RWPE1 (cell line): ENCODE measurements at places on chromosomes 6 and 20.

- DNase-seq = no peak
Measured at GRCh38 chr6:140001005-140001404, 626.6 kb upstream of the CITED2 start.

DNA sequence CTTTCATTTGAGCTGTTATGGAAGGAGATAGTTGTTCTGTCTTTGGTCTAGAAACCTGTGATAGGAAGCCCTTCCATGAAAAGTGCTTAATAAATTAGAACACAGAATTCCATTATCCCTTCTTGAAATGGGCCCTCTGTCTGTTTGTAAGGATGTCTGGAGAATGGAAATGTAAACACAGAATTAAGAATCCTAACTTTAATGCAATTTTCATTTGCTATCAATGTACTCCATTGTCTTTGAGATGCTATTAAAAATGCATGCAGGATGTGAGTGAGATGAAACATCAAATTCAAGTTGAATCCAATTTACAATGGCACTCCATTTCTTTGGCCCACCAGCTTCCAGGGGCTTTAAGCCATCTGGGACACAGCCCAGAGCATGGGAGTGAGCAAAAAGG lies 13.9 kb upstream of the AARS2 start:
- DNase-seq = no peak

GRCh38 chr6:105745464-105746129 lies 340.5 kb upstream of the PRDM1 start:
- DNase-seq = no peak

DNA sequence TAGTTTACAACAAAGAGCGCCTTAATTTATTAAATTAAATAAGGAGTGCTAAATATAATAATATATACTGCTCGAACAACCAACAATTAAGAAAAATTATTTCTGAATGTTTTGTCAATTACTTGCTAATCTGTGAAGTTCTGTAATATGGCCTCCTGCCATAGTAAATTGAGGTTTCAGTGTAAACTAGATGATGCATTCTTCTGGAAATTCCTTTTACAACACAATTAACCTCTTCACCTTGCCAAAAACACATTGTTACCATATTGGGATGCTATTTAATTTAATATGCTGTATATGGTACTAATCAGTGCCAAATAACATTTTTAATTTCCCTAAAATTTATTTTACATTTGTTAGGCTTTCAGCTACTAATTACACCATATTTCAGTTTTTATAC lies 808.4 kb upstream of the CITED2 start:
- no peak for DNase-seq

DNA sequence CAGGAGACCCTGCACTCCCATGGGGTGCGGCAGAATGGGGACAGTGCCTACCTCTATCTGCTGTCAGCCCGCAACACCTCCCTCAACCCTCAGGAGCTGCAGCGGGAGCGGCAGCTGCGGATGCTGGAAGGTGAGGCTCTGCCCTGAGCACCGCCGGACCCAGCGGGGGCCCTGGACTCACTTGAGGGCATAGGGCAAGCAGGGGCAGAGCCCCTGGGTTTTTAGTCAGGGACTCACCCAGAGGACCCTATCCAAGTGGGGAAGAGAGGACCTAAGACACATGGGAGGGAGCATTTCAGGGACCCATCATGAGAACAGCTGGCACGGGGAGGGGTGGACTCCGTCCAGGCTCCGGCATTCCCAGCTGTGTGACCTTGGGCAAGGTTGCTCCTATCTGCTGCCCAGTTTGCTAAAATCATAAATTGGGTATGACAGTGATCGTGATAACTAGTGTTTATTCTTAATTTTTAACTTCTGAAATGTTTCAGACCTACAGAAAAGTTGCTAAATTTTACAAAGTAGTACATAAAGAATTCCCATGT lies 9.8 kb downstream of the RBCK1 start:
- no peak for DNase-seq

DNA sequence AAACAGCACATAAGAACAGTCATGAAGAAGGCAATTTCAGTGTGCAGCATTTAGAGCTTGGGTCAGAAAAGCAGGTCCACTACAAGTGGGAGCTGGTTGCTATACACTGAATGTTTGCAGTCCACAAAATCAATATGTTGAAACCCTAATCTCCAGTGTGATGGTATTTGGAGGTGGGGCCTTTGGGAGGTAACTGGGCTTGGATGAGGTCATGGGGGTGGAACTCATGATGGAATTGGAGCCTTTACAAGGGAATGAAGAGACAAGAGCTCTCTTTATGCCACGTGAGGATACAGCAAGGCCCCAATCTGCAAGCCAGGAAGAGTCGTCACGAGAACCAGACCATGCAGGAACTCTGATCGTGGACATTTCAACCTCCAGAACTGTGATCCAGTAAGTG lies 216.7 kb upstream of the SLC35B3 start:
- no peak for DNase-seq

GRCh38 chr6:78322068-78322845 lies 545.1 kb upstream of the IRAK1BP1 start:
- DNase-seq = no peak

DNA sequence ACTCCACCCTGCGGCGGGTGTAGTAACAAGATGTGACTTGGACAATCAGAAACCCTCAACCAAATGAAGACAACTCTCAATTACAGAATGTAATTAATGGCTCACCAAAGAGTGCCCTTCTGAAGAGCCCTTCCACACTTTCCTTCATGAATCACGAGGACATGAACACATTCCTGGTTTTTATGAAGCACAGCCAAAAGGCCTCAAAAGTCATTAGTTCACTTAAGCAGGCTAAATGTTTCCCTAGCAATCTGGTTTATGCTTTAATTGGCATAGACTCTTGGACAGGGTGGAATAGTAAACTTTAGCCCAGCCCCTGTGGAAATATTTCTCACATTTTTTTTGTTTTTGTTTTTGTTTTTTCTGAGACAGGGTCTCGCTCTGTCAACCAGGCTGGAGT lies 20.5 kb downstream of the CPNE5 start:
- no peak for DNase-seq

GRCh38 chr20:7589164-7589563 lies 351.1 kb downstream of the HAO1 start:
- no peak for DNase-seq

DNA sequence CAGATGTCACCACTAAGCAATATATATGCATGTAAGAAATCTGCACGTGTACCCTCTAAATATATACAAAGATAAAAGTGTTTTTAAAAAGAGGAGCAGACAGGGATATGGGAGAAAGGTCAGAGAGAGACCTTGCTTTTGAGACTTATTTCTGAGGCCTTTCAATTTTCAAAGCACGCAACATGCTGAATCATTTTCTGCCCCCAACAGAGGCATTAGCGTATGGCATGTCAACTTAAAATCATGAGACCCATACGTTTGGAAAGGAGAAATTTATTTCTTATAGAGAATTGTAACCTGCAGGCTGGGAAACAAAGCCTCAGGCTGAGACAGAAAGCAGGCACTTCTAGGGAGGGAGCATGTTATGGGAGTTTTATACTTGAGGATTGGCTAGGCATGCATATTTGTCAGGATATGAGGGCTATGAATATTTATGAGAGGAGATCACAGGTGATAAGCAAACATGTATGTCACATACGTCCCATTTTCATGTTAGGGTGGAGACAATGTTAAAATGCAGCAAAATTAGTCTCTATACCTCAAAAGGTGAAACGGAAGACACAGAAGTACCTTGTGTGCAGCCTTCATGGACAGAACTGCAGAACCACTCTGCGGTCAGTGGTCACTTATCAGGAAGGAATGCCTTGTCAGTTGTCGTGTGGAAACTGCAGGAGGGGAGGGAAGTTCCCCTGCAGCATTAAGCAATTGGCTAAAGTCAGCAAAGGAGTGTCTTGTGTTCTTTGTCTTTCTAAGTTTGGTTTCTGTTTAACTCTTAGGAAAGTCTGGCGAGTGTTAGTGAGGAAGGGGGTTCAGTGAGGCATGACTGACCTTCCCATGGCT lies 6.3 kb upstream of the GABRR2 start:
- DNase-seq = no peak

- DNase-seq = no peak
Measured at GRCh38 chr20:58130581-58130980, 97.9 kb downstream of the ANKRD60 start.

GRCh38 chr20:62133051-62133845 lies 9.9 kb downstream of the PSMA7 start:
- DNase-seq = no peak

GRCh38 chr20:53202777-53203176 lies 230.6 kb downstream of the TSHZ2 start:
- DNase-seq = peak; percentile 23

GRCh38 chr6:34104186-34104585 lies 41.7 kb downstream of the GRM4 start:
- no peak for DNase-seq

DNA sequence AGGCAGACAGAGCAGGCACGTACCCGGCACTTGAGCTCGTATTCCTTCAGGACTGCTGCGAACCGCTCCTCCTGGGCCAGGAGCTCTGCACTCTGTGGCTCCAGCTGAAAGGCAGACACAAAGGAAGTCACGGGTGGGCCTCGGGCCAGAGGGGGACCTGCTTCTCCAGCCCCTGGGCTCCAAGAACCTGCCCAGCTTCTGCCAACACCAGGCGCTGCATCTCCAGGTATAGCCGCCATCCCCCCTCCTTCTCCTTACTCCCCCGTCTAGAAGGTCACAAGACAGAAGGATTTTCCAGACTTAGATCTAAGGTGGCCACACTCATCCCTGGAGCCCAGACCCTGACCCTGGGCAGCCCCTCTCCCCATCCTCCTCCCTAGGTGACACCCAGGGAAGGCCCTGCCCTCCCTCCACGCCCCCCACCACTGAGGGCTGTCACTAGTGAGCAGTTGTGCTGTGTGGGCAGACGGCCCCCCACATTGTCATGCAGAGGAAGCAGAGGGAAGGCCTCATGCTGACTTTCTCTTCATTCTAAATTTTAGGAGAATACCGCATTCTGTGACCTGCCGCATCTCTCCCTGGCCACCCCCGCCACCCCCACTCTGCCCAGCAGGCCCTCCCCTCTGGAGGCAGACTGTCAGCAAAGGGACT lies 81.9 kb downstream of the GINS1 start:
- no peak for DNase-seq

DNA sequence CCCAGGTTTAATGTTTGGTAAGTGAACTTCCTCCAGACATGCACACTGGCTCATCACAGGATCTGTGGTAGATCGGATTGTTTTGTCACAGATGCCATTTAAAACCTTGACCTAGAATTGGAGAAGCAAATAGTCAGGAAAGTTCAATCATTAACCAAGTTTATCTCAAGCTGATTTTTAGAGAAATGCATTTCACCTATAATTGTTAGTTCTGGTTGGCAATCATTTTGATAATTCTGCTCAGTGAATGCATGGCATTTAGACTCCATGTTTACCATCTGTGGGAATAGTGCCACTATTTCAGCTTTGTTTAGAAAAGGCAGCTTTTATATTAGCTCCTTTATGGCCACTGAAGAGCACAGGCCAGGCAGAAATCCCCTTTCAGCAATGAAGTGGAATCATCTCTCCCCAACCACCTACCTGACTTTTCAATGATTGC lies 73.9 kb upstream of the IPCEF1 start:
- no peak for DNase-seq

DNA sequence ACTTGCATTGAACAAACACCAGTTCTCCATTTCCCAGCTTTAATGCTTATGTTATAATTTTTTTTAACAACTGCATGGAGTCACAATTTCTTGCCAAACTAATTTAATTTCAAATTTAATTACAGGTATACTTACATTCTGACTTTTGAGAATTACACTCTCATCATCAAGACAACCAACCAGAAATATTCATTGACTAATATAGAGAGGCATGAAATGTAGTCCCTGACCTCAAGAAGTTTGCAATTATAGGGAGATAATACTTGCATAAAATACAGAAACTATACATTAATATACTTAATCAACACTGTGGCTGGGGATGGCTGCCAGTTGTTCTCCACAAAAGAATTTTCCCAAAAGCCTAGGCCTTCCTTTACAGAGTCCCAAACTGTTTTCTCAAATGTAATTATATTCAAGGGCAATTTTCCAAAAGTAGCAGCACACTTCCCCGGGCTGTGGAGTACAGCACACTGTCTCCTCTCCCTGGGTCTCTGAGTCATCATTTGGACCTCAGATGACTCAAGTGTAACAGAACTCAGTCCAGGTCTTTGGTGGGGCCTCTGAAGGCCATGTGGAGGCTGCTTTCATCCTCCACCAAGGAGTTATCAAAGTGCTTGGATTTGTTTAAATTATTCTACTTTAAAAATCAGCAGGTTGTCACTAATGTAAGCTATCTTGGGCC lies 114.1 kb downstream of the KIF16B start:
- DNase-seq = peak; percentile 28

DNA sequence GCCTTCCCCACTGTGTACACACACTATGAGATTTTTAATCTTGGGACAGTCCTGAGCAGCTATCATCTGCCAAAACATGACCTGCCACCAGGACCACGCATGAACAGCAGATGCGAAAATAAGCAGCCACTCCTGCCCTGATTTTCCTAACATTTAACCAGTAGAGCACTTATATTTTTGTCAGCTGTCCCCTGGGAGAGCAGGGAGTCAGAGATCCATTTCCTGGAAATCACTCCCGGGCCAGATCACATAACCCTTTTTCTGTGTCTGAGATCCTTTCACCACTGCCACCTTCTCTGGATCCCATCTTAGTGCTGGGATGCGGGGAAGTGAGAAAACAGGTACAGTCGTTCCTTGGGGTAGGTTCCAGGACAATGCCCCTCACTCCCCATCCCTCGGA lies 5.7 kb downstream of the SDCBP2 start:
- DNase-seq = no peak

DNA sequence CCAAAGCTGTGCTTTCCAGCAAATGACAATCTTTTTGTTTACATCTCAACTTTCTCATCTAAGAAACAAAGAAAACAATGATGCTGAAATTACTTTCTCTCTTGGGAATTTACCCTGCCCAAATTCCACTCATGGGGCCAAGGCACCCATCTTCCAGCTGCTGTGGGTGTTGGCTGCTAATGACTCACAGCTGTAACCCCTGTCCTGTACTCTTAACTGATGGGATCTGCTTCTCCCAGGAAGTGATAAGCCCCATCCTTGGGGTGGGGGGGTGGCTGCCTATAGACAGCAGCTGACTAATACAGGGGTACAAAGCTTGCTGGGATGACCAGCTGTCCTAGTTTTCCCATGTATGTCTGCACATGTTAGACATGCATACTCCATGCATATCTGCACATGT lies 938.6 kb downstream of the C6orf118 start:
- peak; percentile 1 for DNase-seq

- DNase-seq = peak; percentile 90
Measured at GRCh38 chr20:48614593-48615274, 213.1 kb downstream of the PREX1 start.

DNA sequence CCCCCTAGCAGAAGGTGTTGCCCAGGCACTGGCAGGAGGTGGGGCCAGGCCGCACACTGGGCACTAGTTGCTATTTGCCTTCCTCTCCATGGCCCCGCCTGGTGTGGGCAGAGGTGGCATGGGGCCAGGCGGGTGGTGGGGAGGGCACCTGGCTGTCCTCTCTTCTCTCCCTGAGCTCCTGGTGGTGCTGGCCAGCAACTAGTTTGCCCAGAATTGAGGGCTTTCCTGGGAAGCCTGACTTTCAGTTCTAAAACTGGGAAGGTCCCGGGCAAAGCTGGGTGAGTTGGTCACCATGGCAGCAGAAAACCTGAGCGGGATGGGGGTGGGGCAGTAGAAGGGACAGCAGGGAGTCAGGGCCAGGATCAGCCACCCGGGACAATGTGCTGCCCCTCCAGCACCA lies 48.2 kb downstream of the RBM38 start:
- no peak for DNase-seq
